ENCODE measurements at places on chromosomes 11 and 22. TPM values are rescaled to one million over a fixed set of nuclear protein-coding genes. Genes with fewer than 3 reads are reported as not detected.

Gene ANO9
- not detected for total RNA-seq

Gene ACP2
- 26.1 TPM for total RNA-seq

Gene C1QTNF6
- total RNA-seq = 11.9 TPM

Gene TMEM86A
- total RNA-seq = 1.5 TPM

Gene OR4C12
- total RNA-seq = not detected

Gene DBX1
- total RNA-seq = not detected

Gene MS4A8
- not detected for total RNA-seq

Gene ARL14EP
- total RNA-seq = 17.2 TPM

Gene OR4C5
- total RNA-seq = not detected

Gene GRM5
- total RNA-seq = under 0.01 TPM

Gene OR4A16
- not detected for total RNA-seq

Gene LMNTD2
- total RNA-seq = 0.65 TPM

Gene SLC15A3
- total RNA-seq = 20.7 TPM

All from epithelial cell of umbilical artery (primary cell).